ENCODE measurements at places on chromosomes 4 and X. TPM values are rescaled to one million over a fixed set of nuclear protein-coding genes. Genes with fewer than 3 reads are reported as not detected.

DNA sequence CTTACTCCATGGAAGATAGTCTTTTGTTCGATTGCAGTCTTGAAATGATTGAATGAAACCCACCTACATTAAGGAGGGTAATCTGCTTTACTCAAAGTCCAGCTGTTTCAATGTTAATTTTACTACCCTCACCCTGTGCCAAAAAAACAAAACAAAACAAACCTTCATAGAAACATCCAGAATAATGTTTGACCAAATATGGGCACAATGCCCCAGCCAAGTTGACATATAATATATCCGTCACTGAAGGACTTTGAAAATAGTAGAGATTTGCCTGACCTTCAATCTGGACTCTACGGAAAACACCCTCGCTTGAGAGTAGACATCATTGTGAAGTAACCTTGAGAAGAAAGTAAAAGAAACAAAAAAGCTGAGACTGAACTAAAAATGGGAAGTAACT lies 550.5 kb upstream of the SMIM31 start:
- no peak for DNase-seq

Gene NDST4
- total RNA-seq = not detected

Gene LRCH2
- total RNA-seq = 2.3 TPM

Gene GEMIN8
- 13.4 TPM for total RNA-seq

DNA sequence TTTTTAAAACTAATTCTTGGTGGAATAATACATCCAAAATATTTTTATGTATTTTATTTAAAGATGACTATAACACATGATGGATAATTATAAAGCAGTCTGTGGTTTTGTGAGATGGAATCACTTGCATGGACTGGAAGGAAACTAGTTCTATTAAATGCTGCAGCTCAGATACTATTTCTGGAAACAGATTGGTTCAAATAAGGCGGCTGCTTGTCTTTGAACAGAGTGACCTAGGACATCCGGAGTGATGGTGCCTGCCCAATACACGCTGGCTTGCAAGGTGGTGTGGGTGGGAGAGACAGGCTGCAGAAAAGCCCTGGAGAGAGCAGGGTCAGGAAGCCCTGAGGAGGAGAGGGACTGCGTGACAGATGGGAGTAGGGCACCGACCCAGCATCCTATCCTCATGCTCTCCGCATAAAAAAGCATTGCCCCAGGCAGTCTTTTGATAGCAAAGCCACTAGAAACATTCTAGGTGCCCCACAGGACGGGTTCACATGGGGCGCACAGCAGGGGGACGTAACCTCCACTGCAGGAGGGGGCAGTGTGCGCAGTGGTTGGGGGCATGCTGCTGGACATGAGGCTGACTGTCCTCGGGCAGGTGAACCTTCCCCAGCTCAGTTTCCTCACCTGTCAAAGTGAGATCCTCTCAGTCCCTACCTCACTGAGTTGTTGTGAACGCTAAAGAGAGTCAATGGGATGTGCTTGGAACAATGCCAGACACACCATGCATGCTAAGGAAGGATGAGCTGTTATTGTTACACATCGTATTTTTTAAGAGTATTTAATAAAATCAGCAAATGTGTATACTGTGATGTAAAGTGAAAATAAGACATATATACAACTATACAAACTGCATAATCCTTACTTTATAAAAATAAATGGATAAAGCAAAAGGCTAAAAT lies 71.3 kb downstream of the EVC2 start:
- DNase-seq = no peak

DNA sequence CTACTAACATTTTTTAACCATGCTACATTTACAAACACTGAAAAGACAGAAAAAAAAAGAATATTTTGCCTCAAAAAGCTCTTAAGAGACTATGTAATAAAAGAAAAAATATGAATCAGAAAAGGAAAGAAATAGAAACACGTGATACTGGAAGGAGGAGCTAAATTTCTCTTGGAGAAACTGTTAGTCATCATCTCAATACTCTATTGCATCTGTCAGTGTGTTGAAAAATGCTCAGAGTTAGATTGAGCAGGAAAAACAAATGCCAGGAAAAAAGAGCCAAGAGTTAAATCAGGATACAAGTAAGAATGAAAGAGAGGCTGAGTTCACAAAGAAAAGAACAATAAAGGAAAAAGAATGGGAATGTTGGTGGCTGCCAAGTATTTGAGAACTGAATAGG lies 2.6 kb downstream of the RAB28 start:
- peak; percentile 70 for DNase-seq

Gene ANXA3
- 1.1 TPM for total RNA-seq

- no peak for DNase-seq
Measured at GRCh38 chrX:12709047-12709446, 82.2 kb upstream of the PRPS2 start.

- DNase-seq = peak; percentile 0
Measured at GRCh38 chrX:36431819-36432218, 512.3 kb downstream of the CFAP47 start.

Gene CT45A5
- total RNA-seq = not detected
